Liver (tissue), 10 donors: ENCODE measurements at places on chromosomes 2 and 18.

- DNase-seq = no peak
Measured at GRCh38 chr2:211823886-211824479, 714.6 kb downstream of the ERBB4 start.

- DNase-seq = no peak
Measured at GRCh38 chr2:29769847-29770246, 151.5 kb downstream of the ALK start.

DNA sequence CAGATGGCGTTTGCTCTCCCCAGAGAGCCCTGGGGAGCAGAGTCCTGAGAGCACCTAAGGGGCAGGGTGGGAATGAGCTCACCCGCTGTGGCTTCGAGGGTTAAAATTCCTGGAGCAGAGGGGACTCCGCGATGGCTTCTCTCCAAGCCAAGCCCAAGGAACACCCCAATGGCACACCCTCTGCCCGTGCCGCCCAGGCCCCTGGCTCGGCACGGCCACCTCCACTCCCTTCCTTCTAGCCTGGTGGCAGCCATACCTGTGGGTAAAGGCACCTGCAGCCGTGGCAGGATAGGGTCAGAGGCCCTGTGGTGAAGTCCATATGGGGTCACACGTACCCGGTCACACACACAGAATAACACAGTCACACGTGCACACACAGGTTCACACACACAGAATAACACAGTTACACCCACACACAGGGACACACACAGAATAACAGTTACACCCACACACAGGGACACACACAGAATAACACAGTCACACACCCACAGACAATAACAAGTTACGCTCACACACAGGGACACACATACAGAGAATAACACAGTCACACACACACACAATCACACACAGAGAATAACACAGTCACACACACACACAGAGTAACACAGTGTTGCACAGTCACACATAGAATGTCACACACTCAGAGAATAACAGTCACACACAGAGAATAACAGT, 50.5 kb downstream of the RAMP1 start:
- no peak for DNase-seq

GRCh38 chr2:20988905-20989304, 55.0 kb downstream of the APOB start:
- no peak for DNase-seq

DNA sequence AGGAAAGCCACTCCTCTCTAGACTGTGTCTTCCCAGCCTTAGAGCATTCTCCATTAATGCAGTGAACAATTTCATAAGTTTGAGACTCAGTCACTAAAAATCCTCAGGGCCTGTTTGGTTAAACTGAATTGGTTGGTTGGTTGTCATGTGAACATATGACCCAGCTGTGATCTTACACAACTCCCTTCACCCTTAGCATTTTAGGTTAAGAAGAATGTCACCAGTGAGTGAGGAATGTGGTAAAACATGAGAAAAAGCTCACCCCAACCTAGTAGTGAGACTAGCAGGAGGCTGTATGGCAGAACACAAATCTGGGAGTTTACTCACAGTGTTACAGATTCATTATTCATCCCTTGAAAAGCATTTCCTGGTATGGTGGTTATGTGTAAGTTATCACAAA, 32.4 kb downstream of the LHCGR start:
- no peak for DNase-seq

DNA sequence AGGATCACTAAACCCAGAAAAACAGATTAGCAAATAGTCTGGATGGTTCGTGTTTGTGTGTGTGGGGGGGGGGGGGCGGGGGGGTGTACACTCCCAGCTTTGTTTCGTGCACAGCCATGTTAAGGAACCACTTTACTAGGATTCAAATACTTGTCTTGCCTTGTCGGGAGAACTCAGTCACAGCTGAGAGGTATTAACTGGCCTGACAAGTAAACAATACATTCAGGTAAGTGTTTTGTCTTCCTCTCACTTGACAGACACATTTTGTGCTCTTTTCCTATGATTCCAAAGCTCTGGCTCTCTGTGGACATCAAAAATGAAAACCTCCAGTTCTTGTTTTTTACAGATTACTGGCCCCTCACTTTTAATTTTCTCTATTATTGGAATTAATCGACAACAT, 173.5 kb downstream of the LRP1B start:
- no peak for DNase-seq

GRCh38 chr2:116411211-116411610, 1403.3 kb upstream of the DDX18 start:
- no peak for DNase-seq

GRCh38 chr2:219495531-219496122, 3.1 kb upstream of the GMPPA start:
- DNase-seq = peak; percentile 75

DNA sequence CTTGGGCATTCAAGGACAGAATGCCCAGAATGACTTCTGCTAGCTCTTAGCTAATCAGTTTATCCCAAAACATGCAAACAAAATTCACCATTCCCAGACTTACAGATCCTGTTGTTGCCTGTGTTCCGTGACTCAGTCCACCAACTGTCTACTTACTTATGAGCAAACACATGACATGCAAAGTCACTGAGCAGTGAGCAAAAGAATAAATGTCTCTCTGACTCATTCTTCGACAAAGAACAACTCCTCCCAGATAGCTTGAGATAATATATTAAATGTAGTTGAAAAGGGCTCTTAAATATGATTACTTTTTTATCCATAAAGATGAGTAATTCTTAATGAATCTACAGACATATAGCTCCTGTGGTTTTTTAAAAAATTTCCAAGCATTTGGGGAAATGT, 9.0 kb upstream of the CREG2 start:
- DNase-seq = no peak

DNA sequence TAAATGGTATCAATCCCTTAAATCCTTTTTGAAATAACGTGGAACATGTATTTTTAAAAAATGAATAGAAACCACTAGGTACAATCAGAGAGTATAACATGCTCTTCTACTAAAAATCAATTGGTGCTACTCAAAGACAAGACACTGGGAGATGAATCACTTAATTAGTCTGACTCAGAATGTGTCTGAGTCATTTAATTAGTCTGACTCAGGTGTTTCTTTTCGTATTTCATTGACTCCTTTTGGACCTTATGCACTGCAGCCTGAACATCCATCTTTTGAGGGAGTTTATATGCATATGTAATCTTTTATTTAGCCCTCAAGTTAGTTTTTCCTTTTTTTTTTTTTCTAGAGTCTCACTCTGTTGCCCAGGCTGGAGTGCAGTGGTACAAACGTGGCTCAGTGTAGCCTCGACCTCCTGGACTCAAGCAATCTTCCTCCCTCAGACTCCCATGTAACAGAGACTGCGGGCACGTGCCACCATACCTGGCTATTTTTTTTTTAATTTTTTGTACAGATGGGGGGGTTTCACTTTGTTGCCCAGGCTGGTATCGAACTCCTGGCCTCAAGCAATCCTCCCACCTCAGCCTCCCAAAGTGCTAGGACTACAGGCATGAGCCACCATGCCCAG, 26.5 kb downstream of the PPP4R3B start:
- no peak for DNase-seq

GRCh38 chr2:215579809-215580208, 143.9 kb upstream of the FN1 start:
- no peak for DNase-seq

- DNase-seq = no peak
Measured at GRCh38 chr2:45905632-45905958, 254.1 kb downstream of the PRKCE start.

DNA sequence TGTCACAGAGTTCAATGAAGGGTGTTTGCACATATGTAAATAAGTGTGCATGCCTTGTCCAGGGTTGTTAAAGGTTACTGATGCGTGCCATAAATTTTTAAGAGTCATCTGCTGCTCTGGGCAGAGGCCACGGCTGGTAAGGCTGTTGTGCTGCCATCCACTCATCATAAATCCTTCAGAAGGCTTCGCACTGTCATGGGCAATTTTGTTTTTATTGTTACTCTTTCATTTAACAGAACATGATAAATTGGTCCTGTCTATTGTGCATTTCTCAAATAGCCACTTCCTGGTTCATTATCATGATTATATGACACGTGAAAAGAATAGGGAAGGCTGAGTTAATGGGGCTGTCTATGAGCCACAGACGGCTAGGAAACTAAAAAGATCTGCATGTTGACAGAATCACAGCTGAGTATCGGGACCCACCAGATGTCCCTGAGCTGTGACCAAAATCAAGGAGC, 634.3 kb upstream of the SOX11 start:
- no peak for DNase-seq

DNA sequence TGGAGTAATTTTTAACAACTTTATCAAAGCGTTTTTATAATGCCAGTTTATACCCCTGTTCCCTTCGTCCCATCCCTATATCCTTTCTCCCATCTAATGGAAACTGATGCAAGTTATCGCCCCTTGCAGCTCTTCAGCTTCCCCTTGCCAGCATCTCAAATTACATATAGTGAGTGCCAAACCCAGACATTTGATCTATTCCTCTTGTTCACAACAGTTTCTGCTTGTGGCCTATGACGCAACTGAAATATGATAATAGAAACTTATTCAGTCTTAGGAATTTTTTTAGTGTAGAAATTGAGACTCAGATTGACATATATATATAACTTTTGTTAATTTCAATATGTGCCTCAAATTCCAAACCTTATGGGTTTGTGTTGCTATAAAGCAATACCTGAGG, 562.2 kb upstream of the VWC2L start:
- DNase-seq = no peak

DNA sequence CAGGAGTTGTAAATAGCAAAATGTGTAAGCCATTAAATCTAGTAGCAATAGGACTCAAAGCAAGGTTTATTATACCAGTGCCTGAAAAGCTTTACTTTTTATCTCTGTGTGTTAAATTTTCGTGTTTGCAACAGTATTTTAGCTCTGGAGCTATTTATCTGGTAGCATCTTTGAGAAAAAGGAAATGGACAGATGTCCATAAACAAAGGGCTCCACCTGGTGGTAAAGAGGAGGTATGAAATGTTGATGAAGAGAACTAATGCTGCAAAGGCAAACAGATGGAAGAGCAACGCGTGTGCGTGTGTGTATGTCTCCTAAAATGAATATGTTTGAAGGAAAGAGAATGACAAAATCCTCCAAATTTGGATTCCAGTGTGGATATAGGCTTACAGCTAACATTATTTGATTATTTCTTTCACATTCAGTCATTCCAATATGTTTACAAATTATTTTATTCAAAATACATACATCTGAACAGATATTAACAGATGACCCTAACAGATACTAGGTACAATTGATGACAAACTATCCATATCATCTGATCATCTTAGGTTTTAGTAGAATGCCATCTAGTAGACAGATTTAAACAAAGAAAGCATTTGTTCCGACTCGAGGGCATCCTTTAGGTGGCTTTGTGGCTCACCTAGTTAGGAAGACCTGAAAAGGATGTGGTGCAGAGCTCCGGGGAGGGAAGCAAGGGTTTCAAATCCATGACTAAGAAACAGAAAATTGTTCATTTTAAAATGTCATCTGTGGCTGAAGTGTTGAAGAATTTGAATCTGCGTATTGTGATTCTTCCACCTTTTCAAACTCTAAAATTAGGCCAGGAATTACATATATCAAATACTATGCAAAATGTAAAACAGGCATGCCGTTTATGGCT, 383.3 kb downstream of the MTX2 start:
- DNase-seq = no peak

- no peak for DNase-seq
Measured at GRCh38 chr2:176704282-176704858, 435.1 kb downstream of the MTX2 start.

- DNase-seq = no peak
Measured at GRCh38 chr2:60095903-60096302, 457.6 kb downstream of the BCL11A start.

- DNase-seq = no peak
Measured at GRCh38 chr18:10060469-10060782, 146.6 kb downstream of the VAPA start.

GRCh38 chr2:128041561-128041960, 13.7 kb upstream of the SAP130 start:
- no peak for DNase-seq

- no peak for DNase-seq
Measured at GRCh38 chr2:50018292-50018691, 864.0 kb upstream of the FSHR start.

DNA sequence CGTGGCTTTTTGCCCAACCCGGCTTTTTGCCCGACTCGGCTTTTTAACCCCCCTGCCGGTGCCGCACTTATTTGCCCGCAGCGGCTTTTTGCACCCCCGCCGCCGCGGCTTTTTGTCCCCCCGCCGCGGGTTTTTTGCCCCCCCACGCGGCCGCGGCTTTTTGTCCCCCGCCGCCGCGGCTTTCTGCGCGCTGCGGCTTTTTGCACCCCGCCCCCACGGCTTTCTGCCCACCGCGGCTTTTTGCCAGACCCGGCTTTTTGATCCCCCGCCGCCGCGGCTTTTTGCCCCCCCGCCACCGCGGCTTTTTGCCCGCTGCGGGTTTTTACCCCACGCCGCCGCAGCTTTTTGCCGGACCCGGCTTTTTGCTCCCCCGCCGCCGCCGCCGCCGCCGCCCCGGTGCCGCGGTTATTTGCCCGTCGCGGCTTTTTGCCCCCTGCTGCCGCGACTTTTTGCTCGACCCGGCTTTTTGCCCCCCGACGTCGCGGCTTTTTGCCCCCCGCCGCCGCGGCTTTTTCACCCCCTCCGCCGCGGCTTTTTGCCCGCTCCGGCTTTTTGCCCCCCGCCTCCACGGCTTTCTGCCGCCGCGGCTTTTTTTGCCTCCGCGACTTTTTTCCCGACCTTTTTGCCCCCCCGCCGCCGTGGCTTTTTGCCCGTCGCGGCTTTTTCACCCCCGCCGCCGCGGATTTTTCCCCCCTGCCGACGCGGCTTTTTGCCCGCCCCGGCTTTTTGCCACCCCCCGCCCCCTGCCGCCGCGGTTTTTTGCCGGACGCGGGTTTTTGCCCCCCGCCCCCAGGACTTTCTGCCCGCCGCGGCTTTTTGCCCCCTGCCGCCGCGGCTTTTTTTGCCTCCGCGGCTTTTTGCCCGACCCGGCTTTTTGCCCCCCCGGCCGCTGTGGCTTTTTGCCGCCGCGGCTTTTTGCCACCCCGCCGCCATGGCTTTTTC, 2786.5 kb downstream of the RPIA start:
- peak; percentile 70 for DNase-seq

- DNase-seq = no peak
Measured at GRCh38 chr2:237458519-237458918, 28.5 kb upstream of the MLPH start.

- DNase-seq = no peak
Measured at GRCh38 chr18:30406728-30407127, 635.8 kb downstream of the DSC3 start.

DNA sequence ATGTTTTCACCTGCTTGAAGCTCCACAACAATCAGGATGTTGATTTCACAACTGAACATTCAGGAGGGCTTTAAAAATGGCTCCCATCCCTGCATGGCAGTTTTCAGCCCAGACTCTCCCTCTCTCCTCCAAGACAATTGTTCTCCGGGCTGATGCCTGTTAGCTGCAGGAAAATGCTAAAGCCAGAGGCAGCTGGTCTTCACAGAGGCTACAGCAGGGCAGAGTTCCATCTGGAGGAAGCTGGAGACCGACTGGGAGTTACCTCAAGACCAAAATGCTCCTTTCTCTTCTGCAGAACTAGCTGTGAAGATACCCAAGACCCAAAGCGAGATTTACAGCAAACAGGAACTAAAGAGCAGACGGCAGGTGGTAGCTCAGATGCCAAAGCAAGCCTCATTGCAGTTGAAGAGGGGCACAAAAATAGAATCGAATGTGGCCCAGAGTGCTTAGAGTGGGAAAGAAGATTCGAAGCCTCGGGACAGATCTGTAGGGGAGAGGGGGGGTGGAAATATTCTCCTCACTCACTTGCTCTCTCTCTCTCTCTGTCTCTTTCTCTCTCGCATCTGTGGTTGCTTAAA, 423.6 kb downstream of the ZNF521 start:
- no peak for DNase-seq

- no peak for DNase-seq
Measured at GRCh38 chr18:40907842-40908241, 1047.2 kb upstream of the PIK3C3 start.
